ENCODE measurements at places on chromosomes 1 and 21.

GRCh38 chr1:84757301-84757700 is 67.0 kb upstream of the SSX2IP start:
- no peak for DNase-seq

DNA sequence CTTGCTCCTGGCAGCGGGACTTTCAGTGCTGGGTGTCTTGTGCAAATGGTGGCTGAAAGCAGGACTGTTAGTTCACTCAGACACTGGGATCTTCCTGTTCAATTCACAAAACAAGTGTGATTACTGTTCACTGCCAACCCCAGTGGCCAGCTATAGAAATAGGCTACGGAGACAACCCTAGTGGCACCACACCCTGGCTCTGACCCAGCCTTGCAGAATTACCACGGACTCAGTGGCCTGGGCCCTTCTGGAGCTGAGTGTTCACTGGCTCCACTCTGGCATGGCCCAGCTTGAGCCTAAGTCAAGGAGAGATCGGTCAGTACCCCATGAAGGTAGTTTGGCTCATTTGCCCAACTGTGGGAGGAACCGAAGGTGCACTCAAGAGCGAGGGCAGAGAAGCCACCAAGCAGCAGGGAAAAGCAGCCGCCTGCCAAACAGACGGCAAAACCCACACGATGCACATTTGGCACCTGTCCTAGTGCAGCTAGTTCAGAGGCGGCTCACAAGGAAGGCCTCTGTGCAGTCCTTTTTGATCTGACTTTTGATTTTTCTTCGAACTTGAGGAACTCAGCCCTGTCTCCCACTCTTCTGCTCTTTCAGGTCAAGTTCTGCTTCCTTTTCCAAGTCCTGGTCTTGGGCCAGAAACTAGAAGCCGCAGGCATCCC is 5.9 kb downstream of the KIAA2013 start:
- no peak for DNase-seq

GRCh38 chr1:222654849-222655248 is 37.0 kb downstream of the MIA3 start:
- peak; percentile 28 for DNase-seq

GRCh38 chr1:232182236-232182635 is 447.7 kb downstream of the SIPA1L2 start:
- no peak for DNase-seq

DNA sequence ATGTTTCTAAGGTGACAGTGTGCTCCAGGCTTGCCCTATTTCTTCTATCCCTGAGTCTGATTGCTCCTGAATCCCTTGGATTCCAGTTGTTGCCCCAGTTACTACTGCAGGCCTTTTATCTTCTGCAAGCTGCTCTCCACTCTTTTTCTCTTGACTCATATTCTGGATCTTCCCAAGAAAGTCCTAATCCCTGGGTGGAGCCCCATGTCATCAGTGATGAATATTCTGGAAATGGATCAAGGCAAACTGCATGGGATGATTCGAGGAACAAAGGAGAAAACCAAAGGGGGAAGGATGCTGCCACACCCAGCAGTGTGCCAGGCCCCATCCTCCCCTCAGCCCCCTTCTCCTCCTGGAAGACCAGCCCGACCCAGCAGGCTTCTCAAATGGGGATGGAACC is 63.3 kb upstream of the ATP2B4 start:
- DNase-seq = no peak

DNA sequence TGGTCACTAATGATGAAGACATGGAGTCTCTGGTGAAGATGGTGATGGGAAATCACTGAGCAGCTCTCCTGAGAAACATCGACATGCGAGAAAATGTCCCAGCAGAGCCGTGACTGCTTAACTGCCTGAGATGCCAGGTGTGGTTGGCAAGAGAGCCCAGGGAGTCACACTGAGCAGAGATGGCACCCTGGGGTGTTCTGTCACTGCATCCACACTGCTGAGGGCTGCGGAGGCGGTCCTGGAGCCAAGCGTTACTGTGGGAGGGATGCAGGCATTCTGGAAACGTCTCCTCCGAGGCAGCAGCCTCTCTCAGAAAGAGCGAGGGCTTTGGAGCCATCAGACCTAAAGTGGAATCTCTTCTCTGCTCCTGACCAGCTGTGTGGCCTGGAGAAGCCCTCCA is 57.2 kb downstream of the EPHB2 start:
- no peak for DNase-seq

- no peak for DNase-seq
These were observed 4.1 kb downstream of the NUAK2 start for GRCh38 chr1:205317311-205317917.

- DNase-seq = no peak
These were observed 48.0 kb upstream of the FOXD3 start for GRCh38 chr1:63274371-63274770.

GRCh38 chr1:86499987-86500593 is 31.4 kb downstream of the CLCA1 start:
- DNase-seq = no peak

DNA sequence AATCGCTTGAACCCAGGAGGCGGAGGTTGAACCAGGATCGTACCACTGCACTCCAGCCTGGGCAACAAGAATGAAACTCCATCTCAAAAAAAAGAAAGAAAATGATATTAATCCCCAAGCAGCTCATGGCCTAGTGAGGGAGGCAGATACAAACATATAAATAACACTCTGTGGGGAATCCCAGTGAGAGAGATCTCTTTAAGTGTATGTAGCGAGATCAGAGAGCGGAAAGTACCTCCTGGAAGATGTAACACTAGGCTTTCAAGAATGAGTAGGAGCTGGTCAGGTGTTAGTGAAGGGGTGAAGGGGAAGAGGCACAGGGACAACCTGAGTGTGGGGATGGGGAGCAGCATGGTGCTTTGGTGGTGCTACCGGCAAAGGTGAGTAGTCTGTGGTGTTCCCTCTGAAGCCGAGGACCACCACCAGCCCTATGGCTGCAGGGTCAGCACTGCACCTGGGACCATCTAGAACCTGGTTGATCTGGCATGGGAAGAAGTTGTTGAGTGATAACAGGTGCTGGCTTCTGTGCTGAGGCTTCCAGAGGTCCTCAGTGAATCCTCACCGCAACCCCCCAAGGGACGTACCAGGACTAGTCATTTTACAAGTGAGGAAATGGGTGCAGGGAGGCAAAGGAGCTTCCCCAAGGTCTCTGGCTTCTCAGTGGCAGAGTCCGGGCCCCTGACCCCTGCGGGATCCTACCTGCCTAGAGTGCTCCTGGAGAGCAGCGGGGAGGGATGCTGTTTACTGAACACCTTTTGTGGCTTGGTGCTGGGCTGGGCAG is 367.6 kb upstream of the VAMP3 start:
- DNase-seq = no peak

DNA sequence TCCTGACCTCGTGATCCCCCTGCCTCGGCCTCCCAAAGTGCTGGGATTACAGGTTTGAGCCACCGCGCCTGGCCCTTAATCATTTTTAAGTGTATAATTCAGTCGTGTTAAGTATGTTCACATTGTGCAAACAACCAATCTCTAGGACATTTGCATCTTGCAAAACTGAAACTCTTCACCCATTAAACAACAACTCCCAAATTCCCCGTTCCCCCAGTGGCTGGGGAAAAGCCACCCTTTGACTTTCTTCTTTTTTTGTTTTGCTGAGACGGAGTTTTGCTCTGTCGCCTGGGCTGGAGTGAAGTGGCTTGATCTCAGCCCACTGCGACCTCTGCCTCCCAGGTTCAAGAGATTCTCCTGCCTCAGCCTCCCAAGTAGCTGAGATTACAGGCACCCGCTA is 6.5 kb upstream of the THEMIS2 start:
- no peak for DNase-seq

GRCh38 chr1:71014178-71014579 is 33.4 kb downstream of the PTGER3 start:
- no peak for DNase-seq

DNA sequence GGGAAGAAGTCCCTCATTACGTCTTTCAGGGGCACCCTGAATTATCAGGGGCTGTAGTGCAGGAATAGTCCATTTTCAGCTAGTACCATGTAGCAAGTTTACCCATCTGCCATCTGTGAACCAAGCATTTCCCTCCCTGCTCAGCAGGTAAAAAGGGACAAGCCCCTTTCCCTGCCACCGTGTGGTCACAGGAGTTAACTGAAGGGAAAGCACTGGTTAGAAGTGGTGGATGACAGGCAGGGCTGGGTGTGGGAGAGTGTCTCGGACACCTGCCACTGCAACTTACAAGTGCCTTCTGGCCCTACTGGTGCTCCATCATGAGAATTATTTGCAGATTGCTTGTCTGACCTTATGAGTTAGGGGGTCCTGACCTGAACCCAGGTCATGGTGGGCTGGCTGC is 32.0 kb upstream of the IGSF5 start:
- no peak for DNase-seq

DNA sequence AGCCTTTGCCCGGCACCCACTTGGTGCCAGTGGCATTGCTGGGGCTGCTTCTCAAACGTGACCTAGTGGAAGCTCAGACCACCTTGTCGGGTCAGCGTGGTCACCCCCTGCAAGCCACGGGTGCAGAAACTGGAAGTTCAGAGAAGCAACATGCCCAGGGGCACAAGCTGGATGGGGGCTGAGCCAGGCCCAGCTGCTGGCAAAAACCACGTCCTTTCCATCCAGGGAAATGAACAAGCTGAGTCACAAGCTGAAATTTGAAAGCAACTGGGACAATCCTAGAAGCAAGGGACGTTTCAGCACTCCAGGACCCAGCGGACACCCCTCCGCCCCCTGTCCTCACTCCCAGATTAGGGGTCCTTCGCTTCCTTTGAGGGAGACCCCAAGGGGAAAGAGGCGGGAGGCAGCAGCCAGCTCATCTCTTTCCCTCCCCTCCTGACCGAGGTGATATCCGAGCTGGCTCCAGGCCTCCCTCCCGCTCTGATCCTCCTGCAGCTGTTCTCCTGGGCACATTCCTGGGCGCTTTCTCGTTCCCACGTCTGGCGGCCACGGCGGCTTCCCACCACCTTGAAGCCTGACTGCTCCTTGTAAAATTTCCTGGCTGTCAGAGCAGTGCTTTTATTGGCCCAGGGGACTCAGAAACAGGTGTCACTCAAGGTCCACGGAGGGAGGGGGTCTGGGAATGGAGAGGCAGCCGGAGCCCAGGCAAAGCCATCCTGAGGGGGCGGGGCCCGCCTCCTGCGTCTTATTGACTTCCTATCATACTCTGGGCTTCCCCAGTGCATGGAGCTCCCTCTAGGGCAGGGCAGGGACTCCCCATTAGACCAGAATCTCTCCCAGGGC is 62.8 kb downstream of the PAX7 start:
- DNase-seq = no peak
